Mammary epithelial cell (primary cell): ENCODE measurements at places on chromosomes 6 and 20. TPM values are rescaled to one million over a fixed set of nuclear protein-coding genes. Genes with fewer than 3 reads are reported as not detected.

Gene HLA-DRB5
- polyA plus RNA-seq, result 0.06 TPM

Gene SOX18
- not detected for polyA plus RNA-seq

Gene LY6G5C
- 1.00 TPM for polyA plus RNA-seq

Gene ULBP2
- 20.7 TPM for polyA plus RNA-seq

- no peak for DNase-seq
Observed at GRCh38 chr20:3729811-3730540, 2.5 kb upstream of the HSPA12B start.

DNA sequence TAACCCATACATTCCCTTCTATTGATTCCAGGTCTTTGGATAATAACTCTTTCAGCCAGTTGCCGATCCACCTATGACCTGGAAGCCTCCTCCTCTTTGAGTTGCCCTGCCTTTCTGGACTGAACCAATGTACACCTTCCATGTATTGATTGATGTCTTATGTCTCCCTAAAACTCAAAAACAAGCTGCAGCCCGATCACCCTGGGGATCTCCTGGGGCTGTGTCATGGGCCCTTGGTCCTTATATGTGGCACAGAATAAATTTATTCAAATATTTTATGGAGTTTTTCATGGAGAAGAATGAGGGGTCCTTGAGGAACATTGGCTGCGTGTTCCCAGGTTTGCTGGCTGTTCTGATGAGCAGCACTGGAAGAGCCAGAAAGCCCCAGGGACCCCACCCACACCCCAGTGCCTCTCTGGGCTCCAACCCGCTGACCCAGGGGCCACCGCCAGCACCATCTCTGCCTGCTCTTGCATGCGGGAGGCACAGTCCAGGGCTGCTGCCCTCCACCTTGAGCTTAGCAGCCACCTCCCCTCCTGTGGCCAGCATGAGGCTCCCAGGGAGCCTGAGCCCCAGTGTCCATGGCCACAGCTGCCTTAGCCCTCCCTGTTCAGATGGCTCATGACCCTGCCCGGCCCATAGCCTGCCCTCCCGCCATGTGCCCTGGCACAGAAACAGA lies 36.5 kb upstream of the CST7 start:
- no peak for DNase-seq

- peak; percentile 69 for DNase-seq
Observed at GRCh38 chr6:154580397-154581135, 70.1 kb upstream of the CNKSR3 start.

- no peak for DNase-seq
Observed at GRCh38 chr6:113648698-113649097, 208.4 kb upstream of the MARCKS start.
